Stimulated activated CD8-positive, alpha-beta memory T cell treated with anti-CD3 and anti-CD28 coated beads, Interleukin-4, amount 100 ng/mL, for 1 hour (primary cell): ENCODE measurements at places on chromosomes 2 and 18.

GRCh38 chr2:217370391-217370790 lies 510.5 kb upstream of the TNP1 start:
- DNase-seq, result no peak

- DNase-seq, result no peak
These were observed 28.1 kb downstream of the CAMKMT start for GRCh38 chr2:44389895-44390294.

GRCh38 chr2:88067189-88067588 lies 436 bp upstream of the SMYD1 start:
- no peak for DNase-seq

GRCh38 chr2:114294741-114295140 lies 147.7 kb upstream of the DPP10 start:
- no peak for DNase-seq

DNA sequence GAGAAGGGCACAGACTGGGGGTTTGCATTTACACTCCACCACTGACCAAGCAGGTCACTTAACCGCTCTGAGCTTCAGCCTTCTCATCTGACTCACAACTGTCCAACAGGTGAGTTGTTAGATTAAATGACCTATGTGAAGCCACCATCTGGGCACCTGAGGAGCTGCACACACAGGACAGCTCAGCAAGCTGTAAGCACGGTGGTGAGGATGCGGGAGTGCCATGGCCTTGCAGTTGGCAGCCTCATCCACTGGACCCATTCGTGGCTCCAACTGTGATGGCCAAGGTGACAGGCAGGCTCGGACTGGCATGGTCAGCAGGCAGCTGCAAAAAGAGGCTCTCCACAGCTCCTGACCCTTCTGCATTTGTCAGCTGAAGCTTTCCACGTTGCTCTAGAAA lies 23.3 kb upstream of the AMMECR1L start:
- no peak for DNase-seq

GRCh38 chr2:32918774-32919173 lies 28.0 kb upstream of the LTBP1 start:
- no peak for DNase-seq
